Thymus (tissue), 14 donors: ENCODE measurements at places on chromosomes 4 and X. TPM values are rescaled to one million over a fixed set of nuclear protein-coding genes. Genes with fewer than 3 reads are reported as not detected.

PRSS12 gene
- 3.3 TPM for polyA plus RNA-seq

XG gene
- polyA plus RNA-seq = 1.3 TPM

GRCh38 chr4:8231551-8232049 lies 32.5 kb downstream of the SH3TC1 start:
- DNase-seq = no peak

DNA sequence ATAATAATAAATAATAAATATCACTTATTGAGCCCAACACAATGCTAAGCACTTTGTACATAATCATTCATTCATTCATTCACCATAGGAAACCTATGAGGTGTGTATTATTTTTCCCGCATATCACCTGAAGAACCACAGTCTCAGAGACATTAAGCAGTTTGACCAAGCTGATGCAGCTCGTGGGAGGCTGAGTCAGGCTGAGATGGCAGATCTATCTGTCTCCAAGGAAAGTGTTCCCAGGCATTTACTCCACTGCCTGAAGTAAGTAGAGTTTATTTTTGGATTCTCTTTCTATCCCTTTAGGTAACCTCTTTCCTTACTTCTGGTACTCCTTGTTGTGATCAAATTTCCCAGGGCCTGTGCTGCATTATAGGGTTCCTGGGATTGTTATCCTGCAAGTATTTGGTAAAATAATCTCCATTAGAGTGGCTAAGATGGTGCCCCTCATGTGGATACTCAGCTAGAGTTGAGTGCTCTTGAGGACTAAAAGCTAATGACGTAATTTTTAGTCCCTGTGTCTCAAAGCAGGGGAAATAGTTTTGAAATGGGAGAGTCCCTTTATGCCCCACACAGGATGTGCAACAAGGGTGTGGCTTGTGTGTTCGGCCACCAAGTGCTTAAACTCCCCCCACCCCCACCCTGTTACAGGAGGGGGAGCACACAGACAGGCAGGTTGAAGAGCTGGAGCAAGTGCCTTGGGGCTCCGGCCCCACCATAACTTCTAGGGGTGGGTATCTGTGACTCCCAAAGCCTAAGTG lies 467.0 kb downstream of the STIM2 start:
- DNase-seq = no peak

- DNase-seq = no peak
Observed at GRCh38 chr4:154983714-154984113, 202.6 kb downstream of the RBM46 start.

- no peak for DNase-seq
Observed at GRCh38 chr4:93897559-93897958, 69.0 kb downstream of the ATOH1 start.
